ENCODE measurements at places on chromosomes 7 and 10.

GRCh38 chr7:23654508-23654907, 25.5 kb upstream of the FAM221A start:
- no peak for DNase-seq

GRCh38 chr7:29453021-29453420, 110.6 kb upstream of the PRR15 start:
- no peak for DNase-seq

DNA sequence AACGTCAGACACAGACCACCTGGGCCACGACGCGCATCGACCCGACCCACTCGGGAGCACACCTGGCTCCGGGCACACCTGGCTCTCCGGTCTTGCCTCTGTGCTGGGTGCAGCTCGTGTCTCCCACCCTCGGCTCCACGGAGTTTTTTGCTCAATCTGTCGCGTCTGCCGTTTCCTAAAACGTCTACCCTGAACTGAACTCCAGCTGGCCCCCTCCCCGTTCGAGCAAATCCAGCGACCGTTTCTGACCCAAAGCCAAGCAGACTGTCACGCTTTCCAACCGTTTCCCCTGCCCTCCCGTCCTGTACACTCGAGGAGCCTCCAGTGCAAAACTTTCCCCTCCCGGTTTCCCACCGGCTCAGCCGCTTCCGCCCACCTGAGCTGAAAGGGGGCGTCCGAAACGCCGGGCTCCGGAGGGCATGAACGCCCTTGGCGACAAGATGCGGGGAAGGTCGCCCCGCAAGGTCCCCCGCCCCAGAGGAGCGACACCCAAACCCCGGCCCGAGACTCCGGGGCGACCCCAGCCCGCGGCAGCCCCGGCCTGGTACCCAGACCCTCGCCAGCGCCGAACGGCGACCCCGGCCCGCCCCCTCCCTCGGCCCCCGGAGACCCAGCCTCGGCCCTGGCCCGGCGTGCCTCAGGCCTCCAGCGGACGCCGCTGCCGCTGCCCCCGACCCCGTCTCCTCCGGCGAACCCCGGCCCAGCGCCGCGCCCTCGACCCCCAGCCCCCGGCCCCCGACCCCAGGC, 557 bp downstream of the CYTH3 start:
- DNase-seq, result no peak

DNA sequence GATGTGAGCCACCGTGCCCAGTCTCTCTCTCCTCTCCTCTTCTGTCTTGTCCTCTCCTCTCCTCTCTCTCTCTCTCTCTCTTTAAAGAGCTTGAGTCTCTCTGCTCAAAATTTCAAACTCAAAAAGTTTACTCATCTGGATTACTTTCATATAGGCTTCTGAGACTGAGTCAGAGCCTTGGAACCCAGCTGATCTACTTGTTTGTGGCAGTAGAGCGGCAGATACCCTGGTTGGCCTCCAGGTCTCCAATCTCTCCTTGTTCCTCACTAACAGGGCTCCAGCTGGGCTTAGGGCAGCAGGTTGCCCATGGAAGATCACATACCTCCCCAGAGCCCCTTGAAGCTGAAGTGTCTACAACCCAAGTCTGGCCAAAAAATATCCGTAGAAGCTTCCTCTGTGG, 51.0 kb downstream of the HHEX start:
- no peak for DNase-seq

DNA sequence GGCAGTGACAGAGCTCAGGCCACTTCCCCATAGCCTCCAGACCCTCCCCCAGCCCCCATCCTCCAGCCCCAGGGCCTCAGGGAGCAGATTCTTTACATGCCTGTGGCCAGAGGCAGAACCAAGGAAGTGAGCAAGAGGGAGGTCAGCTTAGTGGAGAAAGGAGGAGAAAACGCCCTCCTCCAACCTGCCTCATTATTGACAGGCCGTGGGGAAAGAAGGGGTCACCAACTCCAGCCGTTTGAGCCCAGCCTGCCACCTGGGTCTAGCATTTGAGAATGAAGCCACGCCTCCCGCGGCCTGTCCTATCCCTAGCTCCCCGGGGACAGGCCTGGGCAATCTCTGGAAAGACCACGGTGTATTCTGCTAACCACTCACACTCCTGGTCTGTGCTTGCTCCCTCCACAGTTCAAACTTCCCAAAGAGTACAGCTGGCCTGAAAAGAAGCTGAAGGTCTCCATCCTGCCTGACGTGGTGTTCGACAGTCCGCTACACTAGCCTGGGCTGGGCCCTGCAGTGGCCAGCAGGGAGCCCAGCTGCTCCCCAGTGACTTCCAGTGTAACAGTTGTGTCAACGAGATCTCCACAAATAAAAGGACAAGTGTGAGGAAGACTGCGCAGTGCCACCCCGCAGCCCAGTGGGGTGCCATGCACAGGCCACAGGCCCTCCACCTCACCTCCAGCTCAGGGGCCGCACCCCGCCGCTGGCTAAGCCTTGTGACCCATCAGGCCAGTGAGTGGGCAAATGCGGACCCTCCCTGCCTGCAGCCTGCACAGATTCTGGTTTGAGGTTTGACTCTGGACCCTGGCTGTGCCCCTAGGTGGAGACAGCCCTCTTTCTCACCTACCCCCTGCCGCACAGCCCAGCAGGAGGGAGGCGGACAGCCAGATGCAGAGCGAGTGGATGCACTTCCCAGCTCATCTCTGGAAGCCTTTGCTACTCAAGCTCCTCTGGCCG, 14.3 kb upstream of the TRIM8 start:
- no peak for DNase-seq

DNA sequence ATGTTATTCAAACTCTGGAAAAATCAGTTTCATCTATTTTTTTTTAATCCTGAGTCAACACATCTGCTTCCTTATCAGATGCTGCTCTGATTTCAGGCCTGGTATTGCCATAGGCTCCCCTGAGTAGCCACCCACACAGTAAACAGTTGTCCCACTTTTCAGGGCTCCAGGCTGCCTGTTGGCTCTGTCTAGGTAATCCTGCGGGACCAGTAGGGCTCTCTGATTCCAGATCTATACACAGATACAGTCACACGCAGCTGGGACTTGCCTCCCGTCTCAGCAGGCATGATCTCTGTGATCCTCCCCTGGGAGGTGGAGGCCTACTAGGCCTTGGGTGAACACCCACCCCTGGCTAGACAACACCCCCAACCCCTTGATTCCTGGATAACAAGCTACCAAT, 206.1 kb downstream of the CREB5 start:
- DNase-seq, result no peak

DNA sequence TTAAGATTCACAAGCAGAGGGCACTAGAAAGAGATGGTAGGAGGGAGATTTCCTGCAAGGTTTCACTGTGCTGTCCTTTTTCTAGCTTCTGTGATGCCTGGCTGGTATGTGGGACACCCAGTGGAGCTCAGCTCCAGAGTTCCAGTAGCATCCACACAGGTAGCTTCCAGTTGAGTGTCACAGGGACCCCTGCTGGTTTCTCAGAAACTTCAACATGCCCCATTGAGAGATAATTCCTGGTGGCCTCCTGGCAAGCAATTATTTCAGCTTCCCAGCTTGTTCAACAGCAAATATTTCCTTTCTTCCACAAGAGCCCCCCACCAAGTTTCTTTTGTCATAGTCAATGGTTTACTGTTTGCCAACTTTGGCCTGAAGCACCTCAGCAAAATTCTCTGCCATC, 858.7 kb downstream of the REEP3 start:
- DNase-seq, result no peak

DNA sequence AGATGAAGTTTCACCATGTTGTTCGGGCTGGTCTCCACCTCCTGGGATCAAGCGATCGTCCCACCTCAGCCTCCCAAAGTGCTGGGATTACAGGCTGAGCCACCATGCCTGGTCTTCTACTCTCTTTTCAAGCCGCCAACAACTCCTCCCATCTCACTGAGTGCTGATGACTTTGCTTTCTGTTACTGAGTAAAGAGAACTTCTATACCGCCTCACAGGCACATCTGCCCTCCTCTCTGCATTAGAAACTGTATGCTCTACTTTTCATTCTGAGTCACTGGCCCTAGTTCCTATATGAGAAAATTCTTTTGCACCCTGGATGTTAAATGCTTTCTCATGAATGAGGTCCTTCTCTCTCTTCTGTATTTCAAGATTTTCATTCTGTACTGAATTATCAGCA, 2.2 kb upstream of the ZNF239 start:
- no peak for DNase-seq

- DNase-seq, result no peak
Measured at GRCh38 chr7:45972629-45973312, 51.7 kb upstream of the IGFBP3 start.

GRCh38 chr7:69757528-69757927, 159.3 kb downstream of the AUTS2 start:
- DNase-seq, result no peak

- no peak for DNase-seq
Measured at GRCh38 chr10:22536620-22537019, 177.8 kb downstream of the PIP4K2A start.

GRCh38 chr7:147047696-147048095, 931.1 kb downstream of the CNTNAP2 start:
- no peak for DNase-seq

GRCh38 chr7:103712991-103713778, 267.2 kb upstream of the SLC26A5 start:
- no peak for DNase-seq

DNA sequence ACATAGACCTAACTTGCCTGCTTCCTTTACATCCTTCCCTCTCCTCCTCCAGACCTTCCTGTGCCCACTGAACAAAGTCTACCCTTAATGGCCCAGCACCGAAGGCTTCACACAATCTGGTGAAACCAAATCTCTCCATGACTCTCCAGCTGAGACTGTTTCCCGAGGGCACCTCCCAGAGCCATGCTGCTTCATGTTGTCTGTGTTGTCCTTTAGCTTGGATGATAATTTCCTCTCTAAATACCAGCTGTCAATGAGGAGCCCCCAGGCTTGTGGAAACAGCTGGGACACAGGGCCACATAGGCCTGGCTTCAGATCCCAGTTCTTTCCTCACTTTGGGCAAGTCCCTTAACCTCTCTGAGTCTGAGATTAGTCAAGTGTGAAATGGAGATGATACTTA, 54.3 kb downstream of the DLD start:
- no peak for DNase-seq

DNA sequence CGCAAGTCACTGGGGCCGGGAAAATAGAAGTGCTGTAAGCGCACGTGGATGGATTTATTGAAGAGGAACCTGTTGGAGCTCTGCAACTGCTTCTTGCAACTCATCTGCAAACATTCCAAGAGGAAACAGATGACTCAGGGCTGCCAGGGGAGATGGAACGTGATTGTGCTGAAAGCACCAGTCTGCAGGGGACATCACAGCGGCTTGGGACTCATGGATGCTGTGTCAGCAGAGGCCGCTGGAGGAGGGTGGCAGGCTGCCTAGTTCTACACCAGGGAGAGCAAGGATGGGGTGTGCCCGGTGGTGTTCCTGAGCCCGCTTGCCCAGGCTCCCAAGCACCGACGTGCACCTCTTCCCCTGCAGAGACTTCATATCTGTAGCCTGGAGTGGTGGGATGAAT, 515.7 kb downstream of the TCERG1L start:
- no peak for DNase-seq

DNA sequence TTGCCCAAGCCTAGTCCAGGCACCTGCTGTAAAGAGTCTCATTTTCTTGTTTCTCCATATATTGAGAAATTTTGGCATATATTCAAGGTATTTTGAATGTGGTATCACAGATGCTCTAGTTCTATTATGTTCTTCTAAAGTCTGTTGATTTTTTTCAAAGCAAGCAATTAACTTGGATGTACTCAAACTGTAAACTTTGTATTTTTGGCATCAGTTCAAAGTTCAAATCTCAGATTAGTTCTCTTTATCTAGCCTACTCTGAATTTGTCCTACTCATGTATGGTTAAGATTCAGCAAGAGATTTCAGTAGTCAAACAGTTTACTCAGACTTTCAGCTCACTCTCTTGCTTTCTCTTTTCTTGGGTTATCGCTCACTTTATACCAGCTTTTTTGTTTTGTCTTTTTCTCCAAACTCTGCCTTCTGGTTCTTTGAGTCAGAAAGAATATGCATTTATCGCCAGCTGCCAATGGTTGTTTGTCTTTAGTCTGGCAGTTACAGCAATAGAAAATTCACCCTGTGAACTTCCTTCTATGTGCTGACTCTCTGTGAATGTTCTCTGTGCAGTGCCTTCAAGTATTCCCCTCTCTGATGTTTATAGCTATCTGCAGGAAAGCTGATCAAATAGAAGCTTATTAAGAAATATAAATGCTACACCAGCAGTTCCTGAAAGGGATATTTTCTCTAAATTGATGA, 56.0 kb downstream of the ANKRD7 start:
- no peak for DNase-seq

GRCh38 chr10:59047957-59048618, 128.4 kb upstream of the PHYHIPL start:
- DNase-seq, result no peak

- no peak for DNase-seq
Measured at GRCh38 chr7:67659091-67659490, 662.5 kb downstream of the TYW1 start.

- DNase-seq, result no peak
Measured at GRCh38 chr7:90856351-90857070, 260.4 kb downstream of the CDK14 start.

GRCh38 chr10:34229917-34230316, 585.2 kb downstream of the PARD3 start:
- no peak for DNase-seq

DNA sequence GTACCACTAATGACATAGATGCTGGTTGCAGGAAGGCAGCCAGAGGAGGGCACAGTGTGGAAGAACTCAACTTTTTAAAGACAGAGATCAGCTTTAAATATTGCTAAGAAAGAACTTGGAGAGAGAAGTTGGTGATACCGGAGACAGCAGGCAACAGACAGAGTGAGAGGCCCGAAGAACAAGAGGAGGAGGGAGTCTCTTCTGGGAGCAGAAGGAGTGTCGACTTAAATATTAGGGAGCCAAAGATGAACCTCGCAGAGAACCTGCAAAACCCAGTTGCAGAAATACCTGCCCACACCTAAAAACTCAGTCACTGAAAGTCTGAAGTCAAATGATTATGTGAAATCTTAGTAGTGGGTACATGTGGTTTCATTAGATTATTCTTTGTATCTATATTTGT, 3.4 kb upstream of the WDR86 start:
- DNase-seq, result no peak

DNA sequence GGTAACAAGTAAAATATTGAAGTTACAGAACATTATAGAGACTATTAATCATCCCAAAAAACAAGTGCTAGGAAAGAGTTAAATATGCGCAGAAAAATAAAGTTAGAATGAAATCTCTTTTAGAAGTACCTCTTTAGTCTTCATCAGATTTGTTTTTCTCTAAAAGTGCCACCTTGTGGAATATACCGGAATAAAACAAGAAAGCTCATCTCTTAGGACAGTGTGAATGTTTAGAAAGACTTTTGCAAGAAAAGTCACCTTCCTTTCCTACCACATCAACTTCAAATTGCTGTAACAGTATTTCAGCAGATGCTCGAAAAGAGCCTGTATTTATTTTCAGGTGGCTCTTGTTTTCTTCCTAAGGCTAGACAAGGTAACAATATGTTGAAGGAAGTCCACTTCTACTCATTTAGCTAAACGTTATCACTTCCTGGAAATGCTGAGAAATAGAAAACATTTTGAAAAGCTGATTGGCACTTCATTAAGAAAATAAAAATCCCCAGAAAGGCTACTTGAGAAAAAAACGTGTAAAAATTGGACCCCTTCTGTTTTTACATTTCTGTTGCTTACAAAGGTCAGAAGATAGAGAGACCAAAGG, 19.8 kb upstream of the FAM133B start:
- DNase-seq, result no peak

GRCh38 chr7:37285706-37286453, 162.8 kb downstream of the ELMO1 start:
- no peak for DNase-seq

GRCh38 chr7:75869776-75870379, 9.0 kb upstream of the RHBDD2 start:
- no peak for DNase-seq

Data from GOT3 (cell line).